ENCODE measurements at places on chromosomes 7 and 10. TPM values are rescaled to one million over a fixed set of nuclear protein-coding genes. Genes with fewer than 3 reads are reported as not detected.

DNA sequence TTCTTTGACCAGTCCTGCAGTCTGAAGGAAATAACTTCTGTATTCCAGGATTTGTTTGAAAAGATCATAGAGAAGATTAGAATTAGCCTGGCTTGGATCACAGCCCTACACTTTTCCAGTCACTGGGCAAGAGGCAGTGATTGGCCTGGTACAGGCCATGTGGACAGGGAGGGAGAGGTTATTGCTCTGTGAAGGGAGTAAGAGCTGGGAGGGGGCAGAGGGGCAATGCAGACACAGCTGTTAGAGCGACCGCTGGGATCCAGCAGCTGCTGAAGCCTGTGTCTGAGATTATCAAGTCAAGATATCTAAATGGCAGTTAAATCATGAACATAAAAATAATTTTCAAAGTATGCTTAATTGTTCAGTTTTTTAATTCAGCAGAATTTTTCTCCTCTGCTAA, 257.3 kb downstream of the SDK1 start:
- DNase-seq, result no peak

DNA sequence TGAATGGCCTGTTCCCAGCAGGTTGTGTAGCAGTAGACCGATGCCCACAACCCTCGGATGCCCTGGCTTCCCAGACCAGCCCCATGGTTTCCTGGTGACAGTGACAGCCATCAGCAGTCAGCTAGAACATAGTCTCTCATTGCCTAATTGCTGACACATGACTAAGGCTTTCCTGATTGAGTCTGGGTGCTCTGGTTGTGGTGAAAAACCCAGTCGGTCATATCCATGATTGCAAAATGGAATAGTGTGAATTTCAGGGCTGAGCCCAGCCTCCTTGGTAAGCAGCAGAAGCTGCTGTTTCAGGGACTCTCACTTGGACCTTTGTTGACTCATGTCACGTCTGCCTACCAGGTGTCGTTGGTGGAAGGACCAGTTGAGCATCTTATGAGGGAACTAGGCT, 36.6 kb downstream of the POR start:
- no peak for DNase-seq

GRCh38 chr10:97207756-97208346, 22.1 kb upstream of the SLIT1 start:
- DNase-seq, result no peak

GRCh38 chr7:93799750-93800357, 90.7 kb downstream of the TFPI2 start:
- DNase-seq, result no peak

The NRAP gene
- total RNA-seq, result 0.26 TPM

GRCh38 chr7:142279601-142280000, 21.7 kb upstream of the PRSS58 start:
- no peak for DNase-seq

The CYP2E1 gene
- total RNA-seq, result 0.68 TPM

- DNase-seq, result no peak
Measured at GRCh38 chr10:8487346-8487745, 432.9 kb downstream of the GATA3 start.

GRCh38 chr7:18313965-18314364, 181.6 kb upstream of the HDAC9 start:
- no peak for DNase-seq

The SEMA4G gene
- total RNA-seq, result 2.7 TPM
